ENCODE measurements at places on chromosomes 3 and 15. TPM values are rescaled to one million over a fixed set of nuclear protein-coding genes. Genes with fewer than 3 reads are reported as not detected.

- 0 out of 2 replicates have a peak, but pooled peaks cover 7% of the 10 kb centered on the region for H3K4me1 ChIP-seq
- no peak for DNase-seq
- H3K4me3 ChIP-seq, result no peak overlapping the region
- no peaks in the 10 kb centered on the region for H3K27me3 ChIP-seq
- H3K27ac ChIP-seq, result no peak overlapping the region
These were observed 156.8 kb upstream of the BCL6 start for GRCh38 chr3:187902041-187902471.

DNA sequence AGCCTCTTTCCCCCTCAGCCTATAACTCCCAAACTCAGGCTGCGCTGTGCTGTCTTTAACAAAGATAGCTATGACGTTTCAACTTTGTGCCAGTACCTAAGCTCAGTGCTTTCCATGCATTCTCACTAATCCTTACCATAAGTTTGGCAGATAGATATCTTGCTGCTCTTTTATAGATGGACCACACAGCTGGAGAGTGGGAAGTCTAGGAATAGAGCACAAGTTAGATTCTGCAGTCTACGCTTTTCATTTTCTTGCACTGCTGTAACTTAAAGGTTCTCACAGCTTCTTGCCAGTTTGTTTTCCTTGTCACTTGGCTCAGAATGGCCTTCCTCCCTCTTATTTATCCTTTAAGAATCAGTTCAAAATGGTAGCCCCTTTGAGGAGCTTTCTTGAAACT is 468.8 kb downstream of the CNTN4 start:
- H3K27me3 ChIP-seq, result no peaks in the 10 kb centered on the region
- H3K36me3 ChIP-seq, result no peaks in the 10 kb centered on the region
- H3K27ac ChIP-seq, result no peak overlapping the region
- H3K4me1 ChIP-seq, result no peaks in the 10 kb centered on the region
- DNase-seq, result no peak
- H3K4me3 ChIP-seq, result no peak overlapping the region

The EPHB3 gene
- total RNA-seq, result 3.0 TPM

- H3K4me1 ChIP-seq, result no peaks in the 10 kb centered on the region
- DNase-seq, result no peak
- no peak overlapping the region for H3K27ac ChIP-seq
These were observed 19.7 kb downstream of the SPATA12 start for GRCh38 chr3:57080171-57080570.

- peaks cover 54% of the 10 kb centered on the region for H3K4me1 ChIP-seq
- H3K27me3 ChIP-seq, result no peaks in the 10 kb centered on the region
- no peaks in the 10 kb centered on the region for H3K36me3 ChIP-seq
- no peak overlapping the region for H3K4me3 ChIP-seq
- peak overlapping the region; percentile 89 for H3K27ac ChIP-seq
These were observed 32.4 kb downstream of the CD200R1L start for GRCh38 chr3:112814266-112814665.

DNA sequence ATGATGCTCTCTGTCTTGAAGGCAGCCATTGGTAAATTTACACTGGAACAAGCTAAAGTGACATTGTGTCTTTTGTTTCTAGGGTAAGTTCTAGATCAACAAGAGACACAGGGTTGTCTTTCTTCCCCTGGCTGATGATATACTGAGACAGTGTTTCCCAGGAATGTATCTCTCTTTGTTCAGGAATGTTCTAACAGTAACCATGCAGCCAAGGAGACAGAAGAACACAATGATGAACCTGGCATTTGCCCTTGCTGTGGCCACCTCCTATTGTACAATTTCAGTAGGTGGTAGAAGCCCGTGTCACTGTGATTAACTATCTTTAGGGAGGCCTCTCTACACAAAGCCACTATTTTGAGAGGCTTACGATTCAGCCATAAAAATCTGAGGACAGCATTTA is 130.7 kb downstream of the LRTM1 start:
- no peak overlapping the region for H3K27ac ChIP-seq
- no peaks in the 10 kb centered on the region for H3K4me1 ChIP-seq
- peaks cover 13% of the 10 kb centered on the region for H3K27me3 ChIP-seq
- H3K4me3 ChIP-seq, result no peak overlapping the region
- DNase-seq, result no peak

The ZNF80 gene
- not detected for total RNA-seq

DNA sequence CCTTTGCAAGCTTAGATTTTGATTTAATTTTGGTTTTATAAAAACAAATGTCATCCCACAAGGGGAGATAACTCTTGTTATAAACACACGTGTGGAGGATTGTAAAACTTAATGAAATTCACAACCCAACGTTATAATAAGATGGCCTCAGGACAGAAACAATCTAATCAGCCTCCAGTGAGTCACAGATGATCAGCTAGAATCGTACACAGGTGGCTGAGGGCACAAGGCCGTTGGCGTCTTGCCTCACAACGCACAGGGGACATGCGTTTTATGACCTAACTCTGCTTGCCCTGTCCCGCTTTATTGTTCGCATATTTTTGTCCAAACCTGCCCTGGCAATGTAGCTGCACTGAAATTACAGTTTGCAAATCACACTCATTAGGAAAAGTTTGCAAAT is 121.9 kb upstream of the PDZRN3 start:
- no peaks in the 10 kb centered on the region for H3K36me3 ChIP-seq
- H3K4me1 ChIP-seq, result no peaks in the 10 kb centered on the region
- no peak for DNase-seq
- no peaks in the 10 kb centered on the region for H3K27me3 ChIP-seq
- no peak overlapping the region for H3K27ac ChIP-seq
- no peak overlapping the region for H3K4me3 ChIP-seq

The RYR3 gene
- total RNA-seq, result not detected

The ADIPOQ gene
- not detected for total RNA-seq

DNA sequence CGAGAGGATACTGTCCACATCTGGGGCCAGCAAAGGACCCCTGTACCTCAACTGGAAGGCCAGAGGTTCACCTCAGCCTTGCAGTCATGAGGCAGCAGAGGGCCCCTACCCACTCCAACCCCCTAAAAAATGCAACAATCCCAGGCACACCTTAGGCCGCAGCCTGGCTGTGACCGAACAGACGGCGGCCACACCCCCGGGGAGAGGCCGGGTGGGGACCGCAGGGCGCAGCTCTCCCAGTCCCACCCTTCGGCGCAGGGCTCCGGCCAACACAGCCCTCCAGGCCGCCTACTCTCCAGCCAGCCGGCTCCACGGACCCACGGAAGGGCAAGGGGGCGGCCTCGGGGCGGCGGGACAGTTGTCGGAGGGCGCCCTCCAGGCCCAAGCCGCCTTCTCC is 457 bp upstream of the DNAJA4 start:
- peak overlapping the region; percentile 69 for H3K4me3 ChIP-seq
- H3K36me3 ChIP-seq, result no peaks in the 10 kb centered on the region
- H3K27me3 ChIP-seq, result no peaks in the 10 kb centered on the region

The RPL15 gene
- 1,523 TPM for total RNA-seq

- no peak overlapping the region for H3K4me3 ChIP-seq
- H3K4me1 ChIP-seq, result no peaks in the 10 kb centered on the region
- H3K27ac ChIP-seq, result no peak overlapping the region
- DNase-seq, result no peak
- H3K27me3 ChIP-seq, result no peaks in the 10 kb centered on the region
These were observed 135.0 kb upstream of the CTDSPL start for GRCh38 chr3:37726525-37727290.

- peak; percentile 59 for DNase-seq
- H3K27me3 ChIP-seq, result no peaks in the 10 kb centered on the region
- H3K4me3 ChIP-seq, result no peak overlapping the region
- H3K4me1 ChIP-seq, result peaks cover 14% of the 10 kb centered on the region
These were observed 128.4 kb downstream of the IGF1R start for GRCh38 chr15:98776607-98777281.

GRCh38 chr3:45980229-45980813 is 15.3 kb downstream of the FYCO1 start:
- no peak for DNase-seq
- no peaks in the 10 kb centered on the region for H3K27me3 ChIP-seq
- H3K4me1 ChIP-seq, result peaks cover 14% of the 10 kb centered on the region
- H3K36me3 ChIP-seq, result peaks cover 6% of the 10 kb centered on the region
- H3K27ac ChIP-seq, result no peak overlapping the region

The ST3GAL6 gene
- not detected for total RNA-seq

DNA sequence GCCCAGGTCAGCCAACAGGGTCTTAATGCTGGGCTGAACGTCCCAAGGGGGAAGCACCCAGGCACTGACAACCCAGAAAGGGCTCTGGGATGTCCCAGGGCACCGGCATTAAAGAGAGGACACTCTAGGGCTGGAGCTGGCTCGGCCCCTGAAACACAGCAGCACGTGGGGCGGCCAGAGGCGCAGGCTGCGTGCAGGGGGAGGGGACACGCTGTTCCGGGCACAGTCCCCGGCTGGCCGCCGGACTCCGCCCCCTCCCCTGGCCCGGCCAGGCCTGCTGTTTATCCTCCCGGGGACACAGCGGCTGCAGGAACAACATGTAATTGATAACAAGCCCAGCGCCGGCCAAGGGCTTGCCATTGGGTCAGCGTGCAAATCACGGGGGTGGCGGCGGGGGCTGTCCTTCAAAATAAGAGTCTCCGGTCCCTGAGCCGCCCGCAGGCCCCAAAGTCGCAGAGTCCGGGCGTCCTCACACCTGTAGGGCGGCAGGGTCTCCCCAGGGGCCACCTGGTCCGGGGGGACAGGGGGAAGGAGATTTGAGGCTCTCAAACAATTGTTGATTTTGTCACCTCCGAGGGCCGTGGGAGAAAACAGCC is 1.3 kb downstream of the KLF15 start:
- peak; percentile 70 for DNase-seq
- H3K4me1 ChIP-seq, result 0 out of 2 replicates have a peak, but pooled peaks cover 7% of the 10 kb centered on the region
- H3K27me3 ChIP-seq, result peaks cover 24% of the 10 kb centered on the region
- H3K27ac ChIP-seq, result no peak overlapping the region
- peak overlapping the region; percentile 75 for H3K4me3 ChIP-seq

DNA sequence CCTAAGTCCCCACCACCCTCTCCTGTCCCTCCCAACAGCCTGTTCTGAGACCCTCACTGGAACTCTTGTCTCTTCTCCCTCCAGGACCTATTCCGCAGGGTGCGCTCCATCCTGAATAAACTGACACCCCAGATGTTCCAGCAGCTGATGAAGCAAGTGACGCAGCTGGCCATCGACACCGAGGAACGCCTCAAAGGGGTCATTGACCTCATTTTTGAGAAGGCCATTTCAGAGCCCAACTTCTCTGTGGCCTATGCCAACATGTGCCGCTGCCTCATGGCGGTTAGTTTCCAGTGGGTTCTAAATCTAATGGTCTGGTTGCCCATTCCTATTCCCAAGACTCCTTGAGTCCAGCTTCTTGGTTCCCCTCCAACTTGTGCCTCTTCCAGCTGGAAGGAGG is 9.3 kb downstream of the EIF4G1 start:
- H3K27ac ChIP-seq, result no peak overlapping the region
- no peak for DNase-seq
- peaks cover 31% of the 10 kb centered on the region for H3K4me1 ChIP-seq
- peaks cover 87% of the 10 kb centered on the region for H3K36me3 ChIP-seq
- H3K4me3 ChIP-seq, result no peak overlapping the region
- H3K27me3 ChIP-seq, result no peaks in the 10 kb centered on the region

GRCh38 chr15:82135638-82136037 is 89.8 kb upstream of the MEX3B start:
- peak; percentile 59 for DNase-seq
- peaks cover 76% of the 10 kb centered on the region for H3K4me1 ChIP-seq
- H3K4me3 ChIP-seq, result no peak overlapping the region
- H3K27ac ChIP-seq, result peak overlapping the region; percentile 49

DNA sequence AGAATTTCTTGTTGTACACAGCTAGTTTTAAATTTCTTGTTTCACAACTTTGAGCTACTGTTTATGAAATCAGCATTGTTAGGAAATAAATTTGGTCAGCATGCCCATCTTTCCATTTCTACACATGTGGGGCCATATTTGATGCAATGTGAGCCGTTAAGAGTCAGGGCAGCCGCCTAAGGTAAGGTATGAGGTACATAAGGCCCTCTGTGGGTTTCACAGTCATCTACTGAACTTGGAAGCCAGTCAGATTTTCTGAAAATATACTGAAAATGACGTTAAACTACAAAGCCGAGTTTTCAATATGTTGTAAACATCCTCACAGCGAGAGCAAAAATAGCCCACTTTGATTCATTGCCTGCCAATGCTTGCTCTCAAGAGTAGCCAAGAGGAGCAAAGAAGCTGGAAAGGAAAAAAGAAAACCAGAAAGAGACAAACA is 94.7 kb upstream of the PDZRN3 start:
- H3K4me1 ChIP-seq, result peaks cover 31% of the 10 kb centered on the region

- no peak overlapping the region for H3K4me3 ChIP-seq
- DNase-seq, result no peak
- no peaks in the 10 kb centered on the region for H3K27me3 ChIP-seq
- no peaks in the 10 kb centered on the region for H3K4me1 ChIP-seq
- H3K36me3 ChIP-seq, result no peaks in the 10 kb centered on the region
These were observed 4.4 kb downstream of the INSYN1 start for GRCh38 chr15:73748730-73749129.

GRCh38 chr3:97880267-97880666 is 58.5 kb downstream of the CRYBG3 start:
- no peak overlapping the region for H3K4me3 ChIP-seq
- peaks cover 8% of the 10 kb centered on the region for H3K4me1 ChIP-seq
- H3K36me3 ChIP-seq, result peaks cover 11% of the 10 kb centered on the region
